NCI-H1105 treated with DMSO at 0.1 percent for 48 hours (cell line): ENCODE measurements at places on chromosomes 1 and 21.

DNA sequence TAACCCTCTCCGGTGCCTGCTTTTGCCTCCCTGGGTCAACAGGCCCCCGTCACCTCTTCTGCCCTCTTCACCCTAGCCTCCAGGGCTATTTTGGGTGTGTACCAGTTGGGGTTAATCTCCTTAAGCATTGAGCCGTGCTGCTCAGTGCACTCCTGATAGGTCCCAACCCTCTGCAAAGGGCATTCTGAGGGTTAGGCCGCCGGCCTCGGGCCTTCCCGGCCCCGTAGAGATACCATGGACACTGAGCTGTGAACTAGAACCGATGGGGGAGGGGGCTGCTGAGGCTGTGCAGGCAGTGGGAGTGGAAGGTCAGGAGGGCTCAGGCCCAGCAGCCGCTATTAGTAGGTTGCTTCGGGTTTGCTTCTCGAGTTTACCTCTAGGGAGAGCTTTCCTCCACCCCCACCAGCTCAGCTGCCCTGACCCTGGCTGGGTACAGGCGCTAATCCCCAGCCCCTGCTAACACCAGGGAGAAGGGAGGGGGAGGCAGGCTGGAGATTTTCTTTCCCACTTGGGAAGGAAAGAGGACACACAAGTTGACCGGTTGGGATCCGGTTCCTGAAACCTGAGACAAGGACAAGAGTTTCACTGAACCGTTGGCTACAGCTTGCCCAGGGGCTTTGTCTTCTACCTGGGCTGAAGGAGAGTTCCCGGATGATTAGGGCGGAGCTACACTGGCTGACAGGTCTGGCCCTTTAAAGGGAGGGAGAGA is 4.8 kb downstream of the LMOD1 start:
- DNase-seq = no peak

GRCh38 chr1:48258106-48258505 is 35.6 kb downstream of the SLC5A9 start:
- DNase-seq = no peak

- no peak for DNase-seq
Measured at GRCh38 chr1:225763716-225764548, 13.7 kb upstream of the SRP9 start.

DNA sequence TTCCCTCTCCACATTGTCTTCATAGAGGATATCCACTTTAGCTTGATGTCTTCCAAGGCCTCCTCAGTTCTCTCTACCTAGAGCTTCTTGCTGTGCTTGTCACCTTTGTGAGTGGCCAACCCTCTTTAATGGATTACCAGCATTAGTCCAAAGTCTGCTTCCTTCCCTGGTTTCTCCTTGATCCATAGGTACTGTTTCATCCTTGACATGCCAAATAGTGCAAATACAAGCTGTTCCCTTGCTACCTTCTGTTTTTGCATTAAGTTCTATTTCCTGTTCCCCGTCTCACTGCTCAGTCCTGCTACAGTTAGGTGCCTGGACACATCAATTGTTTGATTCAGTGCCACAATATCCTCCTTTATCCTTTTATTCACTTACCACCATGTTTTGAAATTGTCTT is 19.2 kb downstream of the MAST2 start:
- no peak for DNase-seq

DNA sequence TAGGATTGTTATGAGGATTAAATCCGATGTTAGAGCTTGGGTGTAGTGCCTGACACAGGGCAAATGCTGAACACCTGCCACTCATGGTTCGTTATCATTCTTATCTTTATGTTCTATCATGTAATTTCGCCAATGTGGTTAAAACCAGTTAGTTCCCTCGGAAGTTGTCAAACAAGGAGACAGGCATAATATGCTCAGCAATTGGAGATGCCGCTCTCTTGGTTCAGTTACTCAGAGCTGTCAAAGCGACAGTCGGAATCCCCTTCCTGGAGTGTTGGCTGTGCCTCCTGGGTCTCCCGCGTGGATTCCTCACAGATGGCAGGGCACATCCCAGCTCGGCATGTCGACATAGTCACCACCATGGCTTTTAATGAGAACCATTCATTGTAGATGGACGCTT is 192.2 kb downstream of the ROR1 start:
- no peak for DNase-seq

DNA sequence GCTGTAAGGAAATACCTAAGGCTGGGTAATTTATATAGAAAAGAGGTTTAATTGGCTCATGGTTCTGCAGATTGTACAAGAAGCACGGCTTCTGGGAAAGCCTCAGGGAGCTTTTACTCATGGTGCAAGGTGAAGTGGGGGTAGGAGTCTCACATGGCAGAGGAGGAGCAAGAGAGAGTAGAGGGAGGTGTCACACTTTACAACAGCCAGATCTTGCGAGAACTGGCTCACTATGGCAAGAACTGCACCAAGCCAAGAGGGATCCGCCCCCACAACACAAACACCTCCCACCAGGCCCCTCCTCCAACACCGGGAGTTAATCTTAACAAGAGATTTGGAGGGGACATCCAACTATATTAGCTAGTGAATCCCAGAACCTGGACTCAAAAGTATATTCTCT is 135.4 kb upstream of the SOD1 start:
- no peak for DNase-seq

GRCh38 chr1:68111519-68112436 is 61.4 kb upstream of the DIRAS3 start:
- peak; percentile 42 for DNase-seq

GRCh38 chr21:43618940-43619339 is 40.3 kb downstream of the HSF2BP start:
- no peak for DNase-seq

DNA sequence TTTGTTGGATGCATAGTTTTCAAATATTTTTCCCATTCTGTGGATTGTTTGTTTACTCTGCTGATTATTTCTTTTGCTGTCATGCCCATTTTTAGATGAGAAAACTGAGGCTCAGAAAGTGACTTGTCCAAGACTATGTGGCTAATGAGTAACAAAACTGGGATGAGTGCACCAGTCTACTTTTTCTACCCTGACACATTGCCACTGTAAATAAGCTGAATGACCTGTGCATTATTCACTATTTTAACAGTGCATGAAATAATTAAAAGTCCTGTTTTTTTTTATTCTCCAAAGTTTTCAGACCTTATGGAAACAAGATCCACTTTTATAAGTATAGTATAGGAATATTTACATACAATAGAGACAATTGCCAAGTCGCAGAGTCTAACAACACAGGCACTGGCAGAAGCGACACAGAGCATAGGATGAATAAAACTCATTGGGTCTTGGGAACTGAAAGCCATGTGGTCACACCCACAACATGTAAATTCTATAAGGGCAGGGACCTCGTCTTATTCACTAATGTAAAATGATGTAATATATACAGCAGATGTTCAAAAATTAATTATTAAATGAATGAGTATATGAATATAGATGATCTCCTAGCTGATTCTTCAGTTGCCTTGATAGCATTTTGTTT is 45.2 kb downstream of the HLX start:
- DNase-seq = no peak

DNA sequence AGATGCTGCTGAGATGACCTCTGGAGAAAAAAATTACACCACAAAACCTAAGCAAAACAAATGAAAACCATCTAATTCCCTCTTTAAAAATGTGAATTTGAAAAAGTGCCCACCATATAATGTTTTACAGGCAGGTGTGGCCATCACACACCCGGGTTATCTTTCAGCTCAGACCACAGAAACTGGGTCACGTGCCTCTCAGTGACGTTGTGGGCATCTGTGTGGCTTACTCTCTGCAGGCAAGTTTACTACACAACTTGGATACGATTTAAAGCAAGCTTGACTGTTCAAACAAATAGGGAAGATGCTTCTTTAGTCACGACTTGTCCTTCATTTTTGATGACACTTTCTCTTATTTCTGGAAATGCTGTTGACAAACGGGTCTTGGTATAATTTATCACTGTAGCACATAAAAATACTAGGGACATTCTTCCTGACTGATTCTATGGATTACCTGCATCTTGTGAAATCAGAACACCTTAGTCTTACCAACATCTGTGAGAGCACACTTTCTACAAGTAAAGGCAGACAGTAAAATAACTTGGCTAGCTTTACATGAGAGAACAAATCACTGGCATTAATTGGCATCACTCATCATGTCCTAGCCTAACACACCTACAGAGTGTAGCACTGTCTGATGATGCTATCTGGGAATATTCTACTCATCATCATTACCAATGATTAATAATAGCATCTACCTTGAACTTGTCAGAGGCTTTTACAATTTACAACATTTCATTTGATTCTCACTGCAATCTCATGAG is 89.3 kb upstream of the EDEM3 start:
- DNase-seq = no peak
